NCI-H1694 treated with DMSO at 0.1 percent for 48 hours (cell line): ENCODE measurements at places on chromosomes 7 and 10.

- no peak for DNase-seq
Observed at GRCh38 chr10:122471531-122472177, 10.3 kb downstream of the HTRA1 start.

DNA sequence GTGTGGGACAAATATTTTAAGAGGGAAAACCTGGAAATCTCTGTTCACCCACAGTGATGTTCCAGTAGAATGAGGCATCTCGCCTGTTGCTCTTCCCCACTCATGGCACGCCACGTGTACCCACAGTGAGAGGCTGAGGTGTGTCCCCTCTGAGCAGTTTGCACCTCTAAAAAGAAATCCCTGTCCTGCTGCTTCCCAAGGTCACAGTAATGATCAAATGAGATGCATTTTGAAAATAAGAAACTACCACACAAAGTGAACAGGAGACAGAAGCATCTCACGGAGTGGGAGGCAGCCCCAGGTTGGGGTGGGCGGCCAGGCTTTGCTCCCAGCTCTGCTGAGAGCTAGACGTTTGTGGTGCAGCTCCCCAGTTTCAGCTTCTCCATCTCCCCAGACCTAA, 12.4 kb upstream of the ZNF777 start:
- DNase-seq: no peak

- no peak for DNase-seq
Observed at GRCh38 chr10:107164992-107165391, 486 bp upstream of the SORCS1 start.

DNA sequence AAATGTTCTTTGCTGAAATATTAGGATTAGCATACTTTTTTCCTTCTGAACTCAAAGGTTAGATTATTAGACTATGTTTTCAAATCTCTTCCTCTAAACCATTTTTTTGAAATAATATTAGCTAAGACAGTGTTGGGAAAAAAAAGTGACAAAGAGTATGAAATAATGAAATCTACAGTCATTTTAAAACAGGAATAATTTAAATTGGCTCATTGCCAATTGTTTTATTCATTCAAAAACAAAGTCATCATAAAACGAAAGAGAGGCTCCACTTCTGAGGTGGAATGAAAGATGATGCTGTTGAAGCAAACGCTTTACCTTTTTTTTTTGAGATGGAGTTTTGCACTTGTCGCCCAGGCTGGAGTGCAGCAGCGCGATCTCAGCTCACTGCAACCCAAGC, 51.2 kb downstream of the RNF32 start:
- no peak for DNase-seq

DNA sequence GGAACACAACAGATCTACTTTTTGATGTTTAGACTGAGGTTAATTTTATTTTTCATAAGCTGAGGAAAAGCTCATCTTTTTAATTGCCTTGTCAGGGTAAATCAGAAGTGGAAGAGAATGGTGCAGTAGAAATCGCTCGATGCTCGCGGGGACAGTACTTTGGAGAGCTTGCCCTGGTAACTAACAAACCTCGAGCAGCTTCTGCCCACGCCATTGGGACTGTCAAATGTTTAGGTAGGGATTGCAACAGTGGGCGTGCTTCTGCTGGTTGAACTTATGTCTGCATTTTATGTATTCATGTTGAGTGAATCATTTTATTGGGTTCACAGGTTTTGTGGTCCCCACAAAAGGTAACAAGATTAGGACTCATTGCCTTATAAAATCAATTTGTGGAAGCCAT, 11.7 kb upstream of the HBP1 start:
- no peak for DNase-seq

- no peak for DNase-seq
Observed at GRCh38 chr7:75969182-75969581, 25.2 kb downstream of the TMEM120A start.

GRCh38 chr7:115359119-115359518, 437.2 kb downstream of the MDFIC start:
- no peak for DNase-seq

- no peak for DNase-seq
Observed at GRCh38 chr10:75766106-75766505, 334.7 kb downstream of the LRMDA start.

DNA sequence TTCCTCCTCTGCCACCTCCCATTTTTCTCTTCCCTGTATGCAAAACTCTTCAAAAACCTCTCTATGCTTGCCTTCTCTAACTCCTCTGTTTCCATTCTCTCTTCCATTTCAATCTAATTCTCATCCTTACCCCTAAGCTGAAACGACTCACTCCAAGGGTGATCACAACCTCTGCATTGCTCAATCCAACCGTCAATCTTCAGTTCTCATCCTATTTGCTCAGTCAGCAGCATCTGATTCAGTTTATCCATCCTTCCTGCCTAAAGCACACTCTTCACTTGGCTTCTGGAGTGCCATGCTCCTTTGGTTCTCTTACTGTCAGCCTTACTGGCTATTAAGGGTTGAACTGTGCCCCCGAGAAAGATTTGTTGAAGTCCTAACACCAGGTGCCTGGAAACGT, 163.5 kb upstream of the NEBL start:
- DNase-seq: no peak

GRCh38 chr7:32639122-32639521, 143.8 kb downstream of the AVL9 start:
- DNase-seq: no peak

DNA sequence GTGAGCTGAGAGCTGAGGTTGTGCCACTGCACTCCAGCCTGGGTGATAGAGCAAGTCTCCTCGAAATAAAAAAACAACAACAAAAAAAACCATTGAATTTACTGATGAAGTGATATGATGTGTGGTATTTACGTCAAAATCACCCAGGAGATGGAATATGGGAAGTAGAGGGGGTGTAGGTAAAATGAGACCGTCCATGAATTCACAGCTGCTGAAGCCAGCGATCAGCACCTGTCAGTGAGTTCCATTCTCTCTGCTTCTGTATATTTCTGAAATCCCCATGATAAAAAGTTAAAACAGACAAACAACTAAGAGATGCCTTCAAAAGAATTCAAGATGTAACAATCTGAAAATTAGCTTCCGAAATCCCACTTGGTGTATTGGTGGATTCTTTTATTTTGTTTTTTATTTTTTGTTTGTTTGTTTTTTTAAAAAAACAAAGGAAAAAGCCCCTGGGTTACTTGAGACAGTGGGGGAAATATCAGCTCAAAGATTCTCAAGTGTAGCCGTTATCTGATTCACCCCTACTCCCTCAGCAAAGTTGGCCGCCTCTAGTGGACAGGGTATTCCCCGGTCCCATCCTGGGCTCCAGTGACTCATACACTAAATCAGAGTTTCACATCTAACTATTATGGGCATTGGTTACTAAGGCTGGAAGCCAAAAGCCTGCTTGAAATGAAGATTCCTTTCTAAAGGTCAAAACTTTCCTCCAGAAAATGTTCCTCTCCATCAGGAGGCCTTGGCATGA, 76.4 kb downstream of the MAP3K8 start:
- DNase-seq: no peak

DNA sequence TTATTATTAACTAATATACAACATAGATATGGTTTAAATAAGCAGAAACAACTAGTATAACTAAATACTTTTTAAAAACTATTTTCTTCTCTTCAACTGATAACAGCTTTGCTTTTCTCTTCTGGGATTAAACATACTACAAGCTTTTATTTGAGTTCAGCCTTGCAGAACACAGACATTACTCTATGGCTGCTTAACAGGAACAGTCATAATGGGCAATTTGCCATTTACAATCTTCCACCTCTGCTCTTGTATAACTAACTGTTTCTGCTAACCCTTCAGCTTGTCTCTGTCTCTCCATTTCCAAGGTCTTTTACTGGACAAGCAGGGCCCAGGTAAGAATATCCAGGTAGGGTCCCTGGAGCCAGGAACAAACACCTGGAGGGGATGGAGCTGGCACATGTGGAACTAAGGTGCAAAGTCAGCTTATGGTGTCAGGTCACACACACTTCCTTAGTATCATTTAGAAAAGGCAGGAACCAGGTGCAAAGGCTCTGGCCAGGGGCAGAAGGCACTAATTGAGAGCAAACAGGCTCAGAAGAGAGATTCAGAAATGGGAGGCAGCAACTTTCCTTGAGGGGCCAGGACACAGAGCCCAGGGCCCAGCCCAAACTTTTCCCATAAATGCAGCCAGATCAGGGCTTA, 93.1 kb downstream of the STRA8 start:
- no peak for DNase-seq

DNA sequence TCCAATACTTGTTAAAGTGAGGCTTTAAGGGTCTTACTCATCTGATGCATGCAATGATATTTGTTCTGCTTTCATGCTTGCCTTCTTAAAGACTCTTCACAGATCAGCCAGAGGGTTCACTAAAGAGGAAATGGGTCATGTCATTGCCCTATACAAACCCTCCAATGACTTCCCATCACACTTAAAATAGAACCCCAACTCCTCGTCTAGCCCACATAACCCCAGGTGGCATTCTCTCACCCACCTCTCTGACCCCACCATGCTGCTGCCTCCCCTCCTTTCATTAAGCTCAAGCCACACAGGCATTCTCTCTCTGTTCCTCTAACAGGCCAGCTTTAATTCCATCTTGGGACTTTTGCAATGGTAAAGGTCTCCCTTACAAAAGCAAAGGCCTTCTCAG, 253.6 kb downstream of the GRID1 start:
- DNase-seq: no peak

DNA sequence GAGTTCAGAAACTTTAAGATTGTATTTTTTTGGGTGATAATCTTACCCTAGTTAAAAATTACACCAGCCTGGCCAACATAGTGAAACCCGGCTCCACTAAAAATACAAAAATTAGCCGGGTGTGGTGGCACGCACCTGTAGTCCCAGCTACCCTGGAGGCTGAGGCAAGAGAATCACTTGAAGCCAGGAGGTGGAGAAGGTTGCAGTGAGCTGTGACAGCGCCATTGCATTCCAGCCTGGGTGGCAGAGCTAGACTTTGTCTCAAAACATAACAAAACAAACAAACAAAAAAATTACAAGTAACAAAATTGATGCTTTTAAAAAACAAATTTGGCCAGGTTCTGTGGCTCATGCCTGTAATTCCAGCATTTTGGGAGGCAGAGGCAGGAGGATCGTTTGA, 76.7 kb downstream of the ANKRD61 start:
- DNase-seq: no peak

DNA sequence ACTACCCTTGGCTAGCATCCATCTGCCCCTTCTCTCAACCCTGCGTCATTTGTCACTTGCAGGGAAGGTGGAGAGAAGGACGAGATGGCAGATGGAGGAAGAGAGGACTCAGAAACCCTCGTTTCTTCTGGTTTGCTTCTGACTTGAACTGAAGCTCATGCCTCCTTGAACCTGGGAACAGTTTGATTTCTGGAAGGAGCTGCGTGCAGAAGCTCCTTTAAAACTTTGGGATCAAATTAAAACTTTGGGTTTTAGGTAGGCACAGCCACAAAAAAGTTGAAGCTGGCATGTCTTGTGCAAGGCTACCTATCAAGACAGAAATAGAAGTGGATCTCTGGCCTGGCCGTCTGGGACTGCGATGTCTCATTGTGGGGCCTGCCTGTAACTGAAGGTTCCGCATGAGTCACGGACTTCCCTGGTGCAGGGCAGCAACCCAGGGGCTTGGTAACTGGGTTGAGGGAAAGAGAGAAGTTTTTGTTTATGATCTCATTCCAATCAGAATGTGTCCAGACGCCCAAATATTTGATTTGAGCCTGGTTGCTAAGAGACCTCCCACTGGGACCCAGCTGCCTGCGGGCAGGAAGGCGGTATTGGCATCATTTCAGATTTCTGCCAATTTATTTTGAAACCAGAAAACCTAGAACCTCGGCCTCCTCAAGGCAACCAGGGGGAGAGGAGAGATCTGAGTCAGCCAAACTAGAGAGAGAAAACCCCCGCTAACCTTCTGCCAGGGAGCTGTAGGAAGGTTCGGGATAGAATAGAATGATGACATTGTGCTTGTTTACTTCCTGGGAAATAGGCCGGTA, 15.8 kb upstream of the CAMK1D start:
- DNase-seq: peak; percentile 25

GRCh38 chr7:50502001-50502684, 52.0 kb upstream of the FIGNL1 start:
- no peak for DNase-seq

GRCh38 chr7:93226310-93226709, at the start of gene HEPACAM2:
HEPACAM2 (minus strand) TSS chr7:93226469.
- DNase-seq: peak; percentile 94

- no peak for DNase-seq
Observed at GRCh38 chr10:62021128-62021665, 119.7 kb downstream of the ARID5B start.

GRCh38 chr10:1567152-1567551, 170.2 kb downstream of the ADARB2 start:
- no peak for DNase-seq

- no peak for DNase-seq
Observed at GRCh38 chr10:54710918-54711317, 90.1 kb downstream of the PCDH15 start.

GRCh38 chr7:70042533-70042932, 444.3 kb downstream of the AUTS2 start:
- peak; percentile 90 for DNase-seq

DNA sequence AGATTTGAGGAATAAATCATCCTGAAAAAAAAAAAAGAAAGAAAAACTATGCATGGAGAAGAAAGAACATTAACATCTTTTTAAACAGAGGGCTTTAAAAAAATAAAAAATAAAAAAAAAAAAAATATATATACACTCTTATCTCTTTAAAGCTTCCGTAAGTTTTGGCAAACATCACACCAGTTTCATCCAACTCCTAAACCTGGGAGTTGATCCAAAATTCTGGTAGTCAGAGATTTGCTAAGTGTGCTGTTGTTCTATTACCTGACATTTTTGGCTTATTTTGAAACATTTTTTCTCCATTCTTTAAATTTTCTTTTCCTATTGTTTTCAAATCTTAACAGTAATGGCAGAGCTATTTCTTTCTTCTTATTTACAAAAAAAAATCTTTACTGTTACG, 273.1 kb downstream of the AGMO start:
- no peak for DNase-seq

DNA sequence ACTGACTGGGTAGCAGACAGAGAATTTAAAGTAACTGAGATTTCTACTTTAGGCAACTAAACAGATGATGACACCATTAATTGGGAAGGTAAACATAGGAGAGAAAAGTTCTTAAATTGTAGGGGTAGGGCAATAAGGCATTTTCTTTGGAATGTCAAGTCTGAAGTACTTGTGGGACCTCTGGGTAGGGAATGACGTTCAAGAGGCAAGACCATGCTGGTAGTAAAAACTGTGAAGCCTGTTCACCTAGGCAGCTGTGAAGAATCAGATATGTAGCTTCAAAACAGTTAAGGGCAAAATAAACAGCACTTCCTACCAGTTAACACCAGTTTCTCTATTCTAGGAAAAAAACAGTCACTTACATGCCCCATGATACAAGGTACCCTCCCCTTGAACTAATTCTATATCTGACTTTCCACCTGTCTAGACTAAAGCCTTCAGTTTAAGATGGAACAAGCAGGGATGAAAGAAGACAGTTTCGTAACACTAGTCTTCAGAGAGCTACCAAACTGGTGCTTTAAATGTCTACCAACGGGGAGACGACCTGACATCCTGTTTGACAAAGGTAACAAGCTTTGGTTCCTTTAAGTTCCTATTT, 63.1 kb upstream of the KCNIP2 start:
- DNase-seq: no peak

GRCh38 chr10:89540420-89540949, 5.1 kb upstream of the SLC16A12 start:
- no peak for DNase-seq
